Keratinocyte (primary cell): ENCODE measurements at places on chromosomes 3 and 15. TPM values are rescaled to one million over a fixed set of nuclear protein-coding genes. Genes with fewer than 3 reads are reported as not detected.

- no peak overlapping the region for H3K4me3 ChIP-seq
Measured at GRCh38 chr3:197501879-197502620, 53.7 kb downstream of the BDH1 start.

DNA sequence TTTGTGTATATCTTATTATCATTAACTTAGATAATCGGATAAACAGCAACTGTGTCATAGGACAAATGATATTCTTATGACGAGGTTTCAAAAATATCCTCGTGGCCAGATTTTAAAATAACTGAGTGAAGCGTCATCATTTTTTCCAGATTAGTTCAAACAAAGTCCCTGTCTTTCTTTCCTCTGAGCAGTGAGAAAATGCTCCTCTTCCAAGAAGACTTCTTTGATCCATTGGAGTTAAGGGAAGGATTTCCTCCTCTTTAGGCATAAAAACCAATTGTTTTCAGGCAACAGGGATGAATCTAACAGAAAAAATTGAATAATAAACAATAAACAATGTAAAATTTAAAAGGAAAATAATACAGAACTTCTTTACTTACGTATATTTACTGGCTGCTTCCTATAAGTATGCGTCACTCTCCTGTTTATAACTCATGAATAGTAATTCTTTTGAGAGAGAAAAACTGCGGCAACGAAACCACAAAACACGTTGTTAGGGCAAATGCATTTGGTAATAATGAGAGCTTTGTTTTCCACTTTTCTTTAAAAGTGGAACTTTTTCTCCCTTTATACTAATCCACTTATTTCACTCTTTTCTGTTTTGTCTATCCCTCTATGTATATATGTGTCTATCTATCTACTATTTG, 419.4 kb upstream of the ONECUT1 start:
- DNase-seq = no peak
- H3K4me1 ChIP-seq = no peaks in the 10 kb centered on the region
- H3K27me3 ChIP-seq = no peaks in the 10 kb centered on the region
- no peak overlapping the region for H3K27ac ChIP-seq

- DNase-seq = no peak
- no peak overlapping the region for H3K4me3 ChIP-seq
- no peaks in the 10 kb centered on the region for H3K4me1 ChIP-seq
- H3K27me3 ChIP-seq = peaks cover 4% of the 10 kb centered on the region
Measured at GRCh38 chr3:157294491-157294890, 134.5 kb upstream of the CCNL1 start.

DNA sequence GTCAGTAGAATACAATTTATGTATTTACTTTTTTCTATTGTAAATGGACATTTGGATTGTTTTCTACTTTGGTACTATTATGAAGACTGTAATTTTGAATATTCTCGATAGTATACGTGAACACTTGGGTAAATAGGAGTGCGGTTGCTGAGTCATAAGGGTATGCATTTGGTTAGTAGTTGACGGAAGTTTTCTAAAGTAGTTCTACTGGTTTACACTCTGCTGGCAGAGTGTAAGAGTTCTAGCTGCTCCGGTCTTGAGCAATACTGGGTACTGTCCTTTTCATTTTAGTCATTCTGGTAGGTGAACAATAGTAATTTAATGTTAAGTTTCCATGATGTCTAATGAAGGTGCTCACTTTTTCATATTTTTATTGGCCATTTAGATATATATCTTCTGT, 70.0 kb downstream of the MEF2A start:
- no peak for DNase-seq
- H3K4me1 ChIP-seq = peaks cover 10% of the 10 kb centered on the region
- no peaks in the 10 kb centered on the region for H3K36me3 ChIP-seq

DNA sequence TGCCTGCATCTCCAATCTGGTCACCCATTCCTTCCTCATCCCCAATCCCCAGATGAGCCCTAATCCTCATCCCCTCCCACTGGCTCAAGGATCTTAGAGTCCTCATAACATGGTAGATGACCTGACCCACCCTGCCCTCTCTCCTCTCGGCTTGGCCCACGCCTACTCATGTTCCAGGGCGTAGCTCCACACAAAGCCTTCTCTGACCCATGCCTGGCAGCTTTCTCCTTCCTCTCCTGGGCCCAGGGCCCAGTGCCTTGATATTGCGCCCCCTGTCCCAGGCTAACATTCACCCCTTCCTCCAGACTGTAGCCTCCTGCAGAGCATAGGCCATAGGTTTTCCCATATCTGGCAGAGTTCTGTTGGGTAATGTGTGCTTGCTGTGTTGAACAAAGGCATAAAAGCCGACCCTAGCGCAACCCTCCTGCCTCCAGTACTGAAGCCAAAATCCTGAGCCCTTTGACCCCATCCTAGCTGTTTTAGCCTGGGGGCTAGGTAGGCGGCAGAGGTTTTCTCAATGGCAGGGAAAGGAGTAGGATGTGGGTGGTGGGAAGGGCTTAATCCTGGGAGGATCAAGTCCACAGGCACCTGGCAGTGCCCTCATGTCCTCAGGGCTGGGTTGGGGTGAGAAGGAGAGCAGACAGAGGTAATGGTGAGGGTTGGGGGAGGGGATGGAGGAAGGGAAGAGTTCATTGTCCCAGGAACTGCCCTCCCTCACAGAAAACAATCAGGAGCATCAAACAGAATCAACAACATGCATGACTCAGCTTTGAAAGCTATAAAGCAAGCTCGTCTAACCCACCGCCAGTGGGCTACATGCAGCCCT, 35.5 kb downstream of the MESD start:
- no peak overlapping the region for H3K27ac ChIP-seq
- H3K36me3 ChIP-seq = peaks cover 3% of the 10 kb centered on the region
- H3K4me1 ChIP-seq = peaks cover 23% of the 10 kb centered on the region
- no peak for DNase-seq

DNA sequence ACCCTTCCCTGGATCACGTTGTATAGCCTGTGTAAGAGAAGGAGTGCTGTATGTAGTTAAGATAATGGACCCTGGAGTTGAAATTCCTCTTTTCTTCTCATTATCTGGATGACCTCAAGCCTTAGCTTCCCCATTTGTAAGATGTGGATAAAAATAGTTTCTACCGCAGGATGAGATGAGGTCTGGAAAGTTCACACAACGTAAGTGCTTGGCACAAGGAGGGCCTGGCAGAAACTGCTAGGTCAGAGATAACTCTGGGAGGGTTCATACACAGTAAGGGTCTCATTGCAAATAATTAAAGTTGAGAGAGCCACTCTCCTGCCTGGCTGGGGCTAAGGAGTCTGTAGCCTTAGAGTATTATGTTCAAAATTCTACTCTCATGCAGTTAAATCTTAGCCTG, 214.4 kb downstream of the LRTM1 start:
- H3K27ac ChIP-seq = no peak overlapping the region
- no peak for DNase-seq
- H3K36me3 ChIP-seq = no peaks in the 10 kb centered on the region
- H3K27me3 ChIP-seq = no peaks in the 10 kb centered on the region

- DNase-seq = no peak
- no peak overlapping the region for H3K27ac ChIP-seq
- H3K4me3 ChIP-seq = no peak overlapping the region
- peaks cover 17% of the 10 kb centered on the region for H3K4me1 ChIP-seq
Measured at GRCh38 chr3:40070816-40071215, 238.7 kb upstream of the EIF1B start.

Gene PIK3CB
- polyA plus RNA-seq = 11.5 to 19.9 TPM (median 18.5 TPM) in 3 replicates

Gene SAMD7
- polyA plus RNA-seq = not detected in 3 replicates

Gene NR1I2
- not detected in 3 replicates for polyA plus RNA-seq

Gene AGTR1
- polyA plus RNA-seq = not detected in 3 replicates
